ENCODE measurements at places on chromosomes 13 and 19.

- DNase-seq: no peak
Observed at GRCh38 chr13:18948012-18948663, 233.5 kb downstream of the TUBA3C start.

- DNase-seq: no peak
Observed at GRCh38 chr13:40992678-40993518, 26.2 kb downstream of the ELF1 start.

GRCh38 chr13:55577847-55578210, 1562.9 kb upstream of the PRR20A start:
- DNase-seq: no peak

GRCh38 chr19:38559428-38560401, 58.0 kb downstream of the MAP4K1 start:
- DNase-seq: no peak

GRCh38 chr13:20686863-20687579, 16.5 kb upstream of the IL17D start:
- peak; percentile 14 for DNase-seq

DNA sequence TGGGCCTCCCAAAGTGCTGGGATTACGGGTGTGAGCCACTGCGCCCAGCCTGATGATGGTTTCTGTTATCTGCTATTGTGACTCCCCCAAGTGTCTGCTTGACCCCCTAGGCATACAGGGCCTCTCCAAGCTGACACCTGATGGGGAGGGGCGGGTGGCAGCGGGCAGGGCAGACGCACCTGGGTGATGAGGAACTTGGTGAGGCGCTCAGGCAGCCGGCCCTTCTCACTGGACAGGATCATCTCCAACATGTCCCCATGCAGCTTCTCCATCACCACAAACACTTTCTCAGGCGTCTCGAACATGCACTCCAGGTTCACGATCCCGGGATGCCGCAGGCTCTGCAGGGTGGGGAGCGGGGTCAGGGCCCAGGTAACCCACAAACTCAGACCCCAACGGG, 27.6 kb downstream of the PRKD2 start:
- no peak for DNase-seq

GRCh38 chr19:2150794-2151338, 500 bp downstream of the AP3D1 start:
- DNase-seq: no peak

Measured in fibroblast of pulmonary artery (primary cell).